GF-D8 (cell line): ENCODE measurements at places on chromosomes 6 and 20.

DNA sequence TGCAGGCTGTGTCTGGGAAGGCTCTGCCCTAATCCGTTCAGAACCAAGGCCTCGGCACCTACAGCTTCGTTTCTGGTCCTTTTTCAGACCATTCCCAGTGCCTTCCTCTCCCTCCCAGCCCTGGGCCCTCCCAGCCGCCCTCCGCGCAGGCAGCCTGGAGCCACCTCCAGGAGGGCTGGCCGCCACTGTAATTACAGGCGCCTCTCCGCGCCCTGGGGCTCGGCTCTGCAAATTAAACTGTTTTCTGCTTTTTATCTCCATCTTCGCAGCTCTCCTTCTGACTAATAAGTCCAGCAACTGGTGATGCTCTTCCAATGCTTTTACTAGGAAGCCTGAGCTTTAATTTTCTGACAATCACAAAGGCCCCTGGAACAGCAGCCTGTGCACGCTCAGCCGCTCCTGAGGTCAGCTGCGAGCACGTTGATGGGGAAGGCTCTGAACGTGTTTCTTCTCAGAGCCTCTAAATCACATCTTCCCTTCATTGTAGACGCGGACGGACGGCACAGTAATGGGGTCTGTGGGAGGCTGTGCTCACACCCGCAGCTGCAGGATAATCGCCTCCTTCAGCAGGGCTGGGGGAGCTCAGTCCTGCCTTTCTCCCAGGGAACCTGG lies 194.6 kb downstream of the DLL1 start:
- DNase-seq = no peak

DNA sequence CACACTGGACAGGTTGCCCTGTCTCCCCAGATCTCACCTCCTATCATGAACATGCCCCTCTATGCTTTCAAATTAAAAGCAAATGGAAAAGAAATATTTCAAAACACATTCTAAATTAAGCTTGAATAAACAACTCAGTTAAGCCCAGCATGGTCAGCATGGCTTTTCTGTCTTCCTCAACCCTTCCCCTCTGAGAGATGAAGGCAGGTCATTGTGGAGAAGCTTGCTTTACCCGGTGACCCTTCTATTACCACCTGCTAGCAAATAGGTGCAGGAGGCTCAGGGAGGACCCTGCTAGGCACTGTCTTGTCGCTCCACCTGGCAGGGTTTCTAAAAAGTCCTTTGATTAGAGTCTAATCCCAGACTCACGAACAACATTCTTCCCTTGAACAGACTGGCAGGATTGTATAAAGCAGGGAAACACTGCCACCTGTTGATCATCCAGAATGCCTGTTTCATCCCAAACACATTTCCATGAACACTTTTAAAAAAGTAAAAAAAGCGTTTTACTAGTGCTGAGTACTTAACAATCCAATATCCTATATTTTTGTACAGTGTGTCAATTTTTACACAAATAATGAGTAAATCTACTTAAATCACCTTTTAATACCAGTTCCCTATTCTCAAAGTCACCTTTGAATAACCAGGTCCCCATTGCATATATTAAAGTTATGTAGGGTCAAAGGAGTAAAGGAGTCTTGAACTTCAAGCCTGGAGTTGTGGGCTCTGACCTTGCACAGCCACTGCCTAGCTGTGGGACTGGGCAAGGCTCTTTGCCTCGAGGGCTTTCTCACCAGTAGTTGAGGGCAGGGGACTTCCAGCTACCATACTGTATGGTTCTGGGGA lies 75.5 kb downstream of the GPR6 start:
- no peak for DNase-seq

- DNase-seq = no peak
Observed at GRCh38 chr20:62824476-62825332, 7.9 kb downstream of the COL9A3 start.

DNA sequence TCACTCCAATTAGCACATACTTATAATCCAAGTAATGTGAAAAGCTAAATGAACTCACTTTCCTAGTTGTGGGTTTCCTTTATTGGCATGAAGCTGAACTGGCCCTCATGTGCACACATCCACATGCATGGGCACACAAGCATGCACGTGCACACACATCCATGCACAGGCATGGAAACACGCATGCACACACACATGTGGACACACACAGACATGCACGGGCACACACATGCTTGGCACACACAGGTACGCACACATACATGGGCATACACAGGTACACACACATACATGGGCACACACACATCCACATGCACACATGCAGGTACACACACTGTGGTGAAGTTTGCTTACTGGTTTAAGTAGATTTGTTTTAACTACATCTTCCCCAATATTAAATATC lies 23.8 kb downstream of the SYNDIG1 start:
- DNase-seq = no peak

DNA sequence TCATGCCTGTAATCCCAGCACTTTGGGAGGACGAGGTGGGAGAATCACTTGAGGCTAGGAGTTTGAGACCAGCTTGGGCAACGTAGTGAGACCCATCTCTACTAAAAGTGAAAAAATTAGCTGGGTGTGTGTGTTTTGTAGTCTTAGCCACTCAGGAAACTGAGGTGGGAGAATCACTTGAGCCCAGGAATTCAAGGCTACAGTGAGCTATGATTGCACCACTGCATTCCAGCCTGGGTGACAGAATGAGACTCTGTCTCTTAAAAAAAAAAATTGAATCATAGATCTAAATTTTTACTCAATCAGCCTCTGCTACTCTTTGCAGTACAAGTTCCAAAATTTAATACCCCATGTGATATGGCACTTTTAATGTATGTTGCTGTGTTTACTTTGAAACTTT lies 121.6 kb downstream of the ARMC2 start:
- DNase-seq = no peak

GRCh38 chr6:31901415-31901952 lies 402 bp downstream of the ZBTB12 start:
- no peak for DNase-seq

GRCh38 chr6:139547122-139547776 lies 172.8 kb upstream of the CITED2 start:
- no peak for DNase-seq

DNA sequence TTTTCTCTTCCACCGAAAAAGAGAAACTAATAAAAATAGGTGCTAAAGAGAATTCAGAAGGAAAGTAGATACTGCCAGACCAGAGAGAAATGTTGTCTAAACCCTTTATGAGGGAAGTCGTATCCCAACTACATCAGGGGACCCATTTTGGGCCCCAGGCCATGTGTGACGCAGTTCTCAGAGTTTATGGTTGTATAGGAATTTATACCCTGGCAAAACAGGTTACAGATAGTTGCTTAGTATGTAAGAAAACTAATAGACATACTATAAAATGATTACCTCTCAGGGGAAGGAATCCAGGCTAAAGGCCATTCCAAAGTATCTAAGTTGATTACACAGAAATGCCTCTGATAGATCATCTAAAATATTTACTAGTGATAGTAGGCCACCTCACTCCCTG lies 28.6 kb upstream of the SLC52A3 start:
- no peak for DNase-seq

- DNase-seq = no peak
Observed at GRCh38 chr6:152380993-152381898, 255.9 kb downstream of the SYNE1 start.

- DNase-seq = no peak
Observed at GRCh38 chr6:47360388-47360787, 50.7 kb upstream of the TNFRSF21 start.

DNA sequence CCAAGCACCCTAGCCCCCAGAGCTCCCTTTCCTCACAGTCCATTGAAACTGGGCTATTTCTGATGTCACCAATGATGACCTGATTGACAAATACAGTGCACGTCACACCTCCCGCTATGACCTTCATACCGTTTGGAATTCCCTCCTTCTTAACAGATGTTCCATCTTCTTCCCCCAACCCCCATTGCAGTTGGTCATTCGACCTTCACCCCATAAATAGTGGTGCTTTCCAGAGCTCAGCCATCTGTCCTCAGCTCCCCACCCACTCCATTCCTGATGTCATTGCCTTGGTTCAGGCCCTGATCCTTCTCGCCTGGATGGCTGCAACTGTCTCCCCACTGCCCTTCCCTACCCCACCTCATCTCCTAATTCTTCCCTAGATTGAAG lies 198.5 kb downstream of the SOD2 start:
- no peak for DNase-seq

DNA sequence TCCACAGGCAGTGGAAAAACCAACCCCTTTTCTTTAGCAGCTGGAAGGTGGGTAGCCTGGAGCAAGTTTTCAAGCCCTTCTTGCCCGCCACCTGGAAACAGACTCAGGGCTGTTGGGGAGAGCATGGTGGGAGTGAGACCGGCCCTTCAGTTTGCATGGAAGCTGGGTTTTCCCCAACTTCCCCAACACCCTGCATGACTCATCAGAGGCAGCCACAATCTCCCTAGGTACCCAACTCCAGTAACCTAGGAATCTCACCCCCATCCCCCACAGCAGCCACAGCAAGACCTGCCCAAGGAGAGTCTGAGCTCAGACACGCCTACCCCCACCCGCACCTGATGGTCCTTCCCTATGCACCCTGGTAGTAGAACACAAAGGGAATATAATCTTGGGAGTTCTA lies 86.3 kb upstream of the IRAK1BP1 start:
- DNase-seq = no peak
